Calu3 (cell line): ENCODE measurements at places on chromosomes 13 and 19. TPM values are rescaled to one million over a fixed set of nuclear protein-coding genes. Genes with fewer than 3 reads are reported as not detected.
A peak's percentile ranks its signal among the peaks of the same experiment; 100 is the strongest.

Gene ZFP82
- not detected in 2 replicates for total RNA-seq

Gene ZNF534
- total RNA-seq, result not detected in 2 replicates

Gene PTBP1
- 380 and 409 TPM in 2 replicates for total RNA-seq

Gene ATP7B
- 5.6 and 6.8 TPM in 2 replicates for total RNA-seq

Gene ZGLP1
- 4.6 and 7.0 TPM in 2 replicates for total RNA-seq

Gene MEDAG
- total RNA-seq, result 1.6 and 2.3 TPM in 2 replicates

Gene CFD
- 2.3 and 3.9 TPM in 2 replicates for total RNA-seq

Gene SPRY2
- 13.3 and 13.6 TPM in 2 replicates for total RNA-seq

- H3K27ac ChIP-seq, result no peak overlapping the region
- DNase-seq, result no peak
- H3K4me1 ChIP-seq, result no peaks in the 10 kb centered on the region
- no peaks in the 10 kb centered on the region for H3K36me3 ChIP-seq
- no peak overlapping the region for H3K4me3 ChIP-seq
- H3K27me3 ChIP-seq, result no peaks in the 10 kb centered on the region
Measured at GRCh38 chr13:30413842-30414241, 8.5 kb upstream of the UBE2L5 start.

DNA sequence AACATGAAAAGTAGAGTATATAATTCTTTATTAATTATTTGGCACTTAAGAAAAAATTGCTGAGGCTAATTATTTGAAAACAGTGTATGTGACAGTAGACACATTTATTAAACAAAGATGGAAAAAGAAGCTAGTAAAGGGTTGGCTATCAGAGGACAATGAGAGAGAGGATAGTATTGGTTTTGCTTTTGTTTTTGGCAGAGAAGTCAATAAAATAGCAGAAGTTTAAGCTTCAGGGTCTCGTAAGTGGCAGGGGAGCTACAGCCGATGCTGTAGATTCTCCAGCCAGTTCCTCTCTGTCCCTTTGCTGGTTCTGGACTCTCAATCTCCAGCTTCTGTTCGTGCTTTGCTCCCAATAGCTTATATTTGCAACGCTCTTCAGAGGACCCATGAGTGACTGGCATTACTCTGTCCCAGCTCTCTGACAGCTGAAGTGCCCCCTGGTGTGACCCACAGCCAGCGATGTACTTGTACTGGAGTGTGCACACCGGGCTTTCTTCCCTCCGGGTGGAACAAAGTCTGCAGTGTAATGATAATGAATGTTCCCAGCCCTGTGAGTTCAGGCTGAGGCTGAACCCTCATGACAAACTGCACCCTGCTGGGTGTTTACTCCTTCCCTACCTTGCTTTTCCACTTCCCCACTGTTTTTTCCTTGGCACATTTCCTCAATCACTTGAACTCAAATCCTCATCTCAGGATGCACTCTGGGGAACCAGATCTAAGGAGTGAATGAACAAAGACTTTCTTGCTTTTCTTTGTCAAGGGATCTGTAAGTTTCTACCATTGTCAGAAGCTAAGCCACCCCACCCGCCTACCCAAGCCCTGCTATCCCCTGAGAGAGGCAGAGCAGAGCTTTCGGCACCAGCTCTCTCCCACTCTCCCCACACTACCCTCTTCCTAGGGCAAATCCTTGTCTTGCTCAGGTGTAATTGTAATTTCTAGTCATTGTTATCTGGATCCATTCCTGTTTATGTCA, 254.8 kb downstream of the LHFPL6 start:
- H3K36me3 ChIP-seq, result no peaks in the 10 kb centered on the region
- H3K27ac ChIP-seq, result no peak overlapping the region
- DNase-seq, result no peak
- no peaks in the 10 kb centered on the region for H3K4me1 ChIP-seq
- H3K27me3 ChIP-seq, result no peaks in the 10 kb centered on the region
- no peak overlapping the region for H3K4me3 ChIP-seq

- DNase-seq, result no peak
- H3K36me3 ChIP-seq, result no peaks in the 10 kb centered on the region
- H3K4me1 ChIP-seq, result no peaks in the 10 kb centered on the region
- no peak overlapping the region for H3K4me3 ChIP-seq
Measured at GRCh38 chr13:52599037-52599847, 43.0 kb upstream of the HNRNPA1L2 start.

DNA sequence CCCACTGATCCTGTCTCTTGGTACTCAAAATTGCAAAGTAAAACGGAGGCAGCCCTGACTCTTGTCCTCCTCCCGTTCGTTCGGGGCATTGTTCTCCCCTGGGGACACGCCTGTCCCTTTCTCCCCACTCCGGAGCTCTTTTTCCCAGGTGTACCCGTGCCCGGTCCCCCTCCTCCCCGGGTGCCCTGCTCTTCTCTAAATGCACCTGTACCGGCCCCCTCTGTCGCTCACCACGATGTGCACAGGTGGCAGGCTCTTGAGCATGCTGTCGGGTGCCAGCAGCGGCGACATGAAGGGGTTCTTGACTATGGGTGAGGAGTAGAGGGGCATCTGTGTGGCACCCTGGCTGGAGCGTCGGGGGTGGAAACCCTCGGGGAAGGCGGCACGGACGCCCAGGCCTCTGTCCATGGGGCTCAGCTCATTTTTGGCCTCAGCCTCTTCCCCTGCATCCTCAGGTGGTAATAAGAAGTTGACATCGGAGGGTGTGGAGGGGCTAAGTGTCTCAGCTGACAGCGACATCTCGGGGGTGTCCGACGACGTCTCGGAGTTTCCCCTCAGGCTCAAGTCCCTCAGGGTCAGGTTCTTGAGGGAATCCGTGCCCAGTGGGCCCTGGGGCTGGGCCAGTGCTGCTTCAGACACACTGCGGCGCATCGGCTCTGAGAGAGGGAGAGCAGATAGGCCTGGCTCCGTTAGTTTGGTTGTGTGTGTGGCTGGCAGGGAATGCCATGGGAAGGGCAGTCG, 12.4 kb upstream of the CNFN start:
- peaks cover 13% of the 10 kb centered on the region for H3K4me1 ChIP-seq
- H3K36me3 ChIP-seq, result peaks cover 43% of the 10 kb centered on the region
- H3K27me3 ChIP-seq, result no peaks in the 10 kb centered on the region
- peak overlapping the region; percentile 81 for H3K4me3 ChIP-seq

GRCh38 chr19:42660353-42660752, 65.6 kb upstream of the CEACAM8 start:
- H3K4me3 ChIP-seq, result no peak overlapping the region
- peaks cover 5% of the 10 kb centered on the region for H3K36me3 ChIP-seq
- H3K4me1 ChIP-seq, result peaks cover 8% of the 10 kb centered on the region
- H3K27me3 ChIP-seq, result peaks cover 69% of the 10 kb centered on the region
- no peak overlapping the region for H3K27ac ChIP-seq

DNA sequence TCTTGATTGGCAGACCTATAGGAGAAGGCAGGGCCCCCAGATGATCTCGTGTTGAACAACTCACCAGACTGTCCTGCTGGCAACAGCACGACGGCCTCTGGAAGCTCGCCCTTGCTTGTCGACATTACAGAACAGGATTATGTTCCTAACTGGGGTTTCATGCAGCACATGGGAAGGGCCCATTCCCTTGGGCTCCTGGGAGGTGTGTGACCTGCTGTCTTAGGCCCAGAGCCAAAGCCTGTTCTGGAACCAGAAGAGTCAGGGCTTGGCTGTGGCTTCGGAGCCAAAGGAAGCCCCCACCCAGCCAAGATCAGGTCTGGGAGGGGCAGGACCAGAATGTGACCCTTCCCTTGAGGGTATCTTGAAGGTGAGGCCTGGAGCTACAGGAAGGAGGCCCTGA, 36.9 kb downstream of the RGCC start:
- no peaks in the 10 kb centered on the region for H3K27me3 ChIP-seq
- no peak for DNase-seq
- H3K4me1 ChIP-seq, result no peaks in the 10 kb centered on the region
- H3K36me3 ChIP-seq, result no peaks in the 10 kb centered on the region
- H3K4me3 ChIP-seq, result no peak overlapping the region
- H3K27ac ChIP-seq, result no peak overlapping the region

DNA sequence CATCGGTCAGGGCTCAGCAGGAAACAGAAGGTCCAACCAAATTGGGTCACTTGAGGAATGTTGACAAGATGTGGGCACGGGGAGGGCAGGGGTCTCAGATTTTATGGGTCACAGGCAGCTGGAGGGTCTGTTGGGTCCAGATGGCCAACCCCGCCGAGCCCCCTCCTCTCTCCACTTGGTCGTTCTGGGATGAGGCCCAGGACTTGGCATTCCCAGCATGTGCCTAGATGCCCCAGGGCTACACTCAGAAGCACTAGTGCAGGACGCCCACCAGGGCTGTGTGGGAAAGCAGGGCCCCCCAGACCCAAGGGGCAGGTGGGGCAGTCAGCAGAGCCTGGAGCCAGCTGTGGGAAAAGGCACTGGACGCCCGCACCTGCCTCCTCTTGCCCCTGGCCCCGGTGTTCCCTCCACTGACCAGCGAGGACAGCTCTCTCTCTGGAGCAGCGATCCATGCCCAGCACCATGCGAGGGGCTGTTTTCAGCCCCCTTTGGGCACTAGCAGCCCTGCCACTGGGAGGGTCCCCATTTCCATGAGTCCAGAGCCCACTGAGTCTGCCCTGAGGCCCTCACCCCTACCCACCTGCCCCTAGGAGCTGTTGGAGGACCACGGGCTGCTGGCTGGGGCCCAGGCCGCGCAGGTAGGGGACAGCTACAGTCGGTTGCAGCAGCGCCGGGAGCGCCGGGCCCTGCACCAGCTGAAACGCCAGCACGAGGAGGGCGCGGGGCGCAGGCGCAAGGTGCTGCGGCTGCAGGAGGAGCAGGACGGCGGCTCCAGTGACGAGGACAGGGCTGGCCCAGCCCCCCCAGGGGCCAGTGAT, 26.0 kb downstream of the DHX34 start:
- H3K27me3 ChIP-seq, result no peaks in the 10 kb centered on the region
- H3K4me1 ChIP-seq, result no peaks in the 10 kb centered on the region
- H3K27ac ChIP-seq, result no peak overlapping the region

GRCh38 chr19:51030631-51031030, 4.2 kb downstream of the KLK12 start:
- peaks cover 39% of the 10 kb centered on the region for H3K27me3 ChIP-seq
- DNase-seq, result no peak
- no peak overlapping the region for H3K27ac ChIP-seq
- peaks cover 13% of the 10 kb centered on the region for H3K36me3 ChIP-seq
- H3K4me3 ChIP-seq, result no peak overlapping the region

- no peak within 1 kb of the TSS for H3K27ac ChIP-seq
- no peaks in the 10 kb centered on the region for H3K4me1 ChIP-seq
- peaks cover 57% of the 10 kb centered on the region for H3K27me3 ChIP-seq
- peak; percentile 43 for DNase-seq
Measured at GRCh38 chr19:1000095-1000494, at the start of gene GRIN3B. Gene GRIN3B, plus strand, starts transcription at chr19:1000419. Its CDS starts 19 bp downstream, at chr19:1000438.

- H3K27me3 ChIP-seq, result no peaks in the 10 kb centered on the region
- no peaks in the 10 kb centered on the region for H3K36me3 ChIP-seq
- no peaks in the 10 kb centered on the region for H3K4me1 ChIP-seq
- H3K27ac ChIP-seq, result no peak overlapping the region
- no peak for DNase-seq
Measured at GRCh38 chr13:59665732-59666131, 498.0 kb downstream of the DIAPH3 start.

DNA sequence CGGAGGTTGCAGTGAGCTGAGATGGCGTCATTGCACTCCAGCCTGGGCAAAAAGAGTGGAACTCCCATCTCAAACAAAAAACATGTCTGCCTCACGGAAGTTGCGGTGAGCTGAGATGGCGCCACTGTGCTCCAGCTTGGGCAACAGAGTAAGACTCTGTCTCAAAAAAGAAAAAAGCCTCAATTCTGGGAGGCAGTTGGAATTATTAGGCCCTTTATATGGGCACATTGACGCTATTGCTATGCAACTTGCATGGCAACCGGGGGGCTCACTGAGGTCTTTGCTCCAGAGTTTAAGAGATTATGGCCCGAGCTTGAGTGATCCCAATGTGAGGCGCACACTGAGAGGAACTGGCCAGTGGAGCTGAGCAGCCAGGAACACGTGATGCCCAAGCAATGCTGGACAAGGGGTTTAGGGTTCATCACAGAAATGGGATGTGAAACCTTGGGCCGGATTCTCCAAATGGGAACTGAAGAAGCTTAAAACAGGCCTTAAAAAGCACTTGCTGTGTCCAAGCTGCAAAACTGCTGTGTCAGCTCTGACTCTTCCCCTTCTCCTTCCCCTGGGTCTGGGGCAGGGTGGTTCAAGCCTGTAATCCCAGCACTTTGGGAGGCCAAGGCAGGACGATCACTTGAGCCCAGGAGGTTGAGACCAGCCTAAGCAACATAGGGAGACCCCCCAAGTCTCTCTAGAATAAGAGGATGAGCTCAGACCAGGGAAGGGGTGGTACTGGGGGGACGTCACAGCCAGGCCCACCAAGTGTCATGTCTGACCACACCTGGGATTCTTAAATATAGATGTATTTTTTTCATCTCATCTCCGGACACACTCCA, 2.5 kb downstream of the FTL start:
- peaks cover 82% of the 10 kb centered on the region for H3K36me3 ChIP-seq
- DNase-seq, result no peak
- H3K4me1 ChIP-seq, result peaks cover 31% of the 10 kb centered on the region
- H3K27me3 ChIP-seq, result no peaks in the 10 kb centered on the region

GRCh38 chr19:5091684-5092480, 123.0 kb downstream of the KDM4B start:
- H3K27me3 ChIP-seq, result no peaks in the 10 kb centered on the region
- H3K4me3 ChIP-seq, result no peak overlapping the region
- H3K36me3 ChIP-seq, result peaks cover 5% of the 10 kb centered on the region
- no peak for DNase-seq

DNA sequence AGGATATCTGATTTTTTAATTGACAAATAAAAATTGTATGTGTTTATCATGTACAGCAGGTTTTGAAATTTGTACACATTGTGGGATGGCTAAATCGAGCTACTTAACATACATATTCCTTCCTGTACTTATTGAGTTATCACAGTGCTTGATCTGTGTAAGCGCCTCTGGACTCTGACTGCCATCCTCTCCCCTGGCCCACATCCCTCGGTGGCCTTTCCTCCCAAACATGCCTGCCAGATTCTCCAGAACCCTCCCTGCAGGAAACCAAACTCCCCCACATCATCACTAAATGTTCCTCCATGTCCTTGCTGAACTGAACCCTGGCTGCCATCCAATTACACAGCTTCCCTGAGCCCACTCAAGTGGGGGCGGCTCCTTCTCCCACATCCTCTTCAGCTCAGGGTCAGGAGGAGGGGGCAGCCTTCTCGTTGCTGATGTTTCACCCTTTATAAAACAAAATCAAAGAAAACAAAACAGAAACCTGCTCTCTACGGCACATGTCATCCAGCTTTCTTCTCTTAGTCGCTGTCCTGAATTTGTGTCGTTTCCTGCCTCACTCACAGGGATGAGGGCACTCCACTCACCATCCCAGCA, 97.1 kb upstream of the SPATA13 start:
- H3K36me3 ChIP-seq, result no peaks in the 10 kb centered on the region
- H3K27me3 ChIP-seq, result no peaks in the 10 kb centered on the region
- H3K27ac ChIP-seq, result no peak overlapping the region

GRCh38 chr13:27556109-27556508, 64.2 kb downstream of the LNX2 start:
- no peaks in the 10 kb centered on the region for H3K4me1 ChIP-seq
- peak; percentile 5 for DNase-seq
- H3K27me3 ChIP-seq, result no peaks in the 10 kb centered on the region
- H3K27ac ChIP-seq, result no peak overlapping the region
- no peaks in the 10 kb centered on the region for H3K36me3 ChIP-seq
